ENCODE measurements at places on chromosomes 11 and 22.

GRCh38 chr11:114725623-114726022 lies 47.3 kb downstream of the NXPE2 start:
- no peak for DNase-seq

GRCh38 chr22:36461665-36462649 lies 19.5 kb downstream of the TXN2 start:
- DNase-seq = no peak

DNA sequence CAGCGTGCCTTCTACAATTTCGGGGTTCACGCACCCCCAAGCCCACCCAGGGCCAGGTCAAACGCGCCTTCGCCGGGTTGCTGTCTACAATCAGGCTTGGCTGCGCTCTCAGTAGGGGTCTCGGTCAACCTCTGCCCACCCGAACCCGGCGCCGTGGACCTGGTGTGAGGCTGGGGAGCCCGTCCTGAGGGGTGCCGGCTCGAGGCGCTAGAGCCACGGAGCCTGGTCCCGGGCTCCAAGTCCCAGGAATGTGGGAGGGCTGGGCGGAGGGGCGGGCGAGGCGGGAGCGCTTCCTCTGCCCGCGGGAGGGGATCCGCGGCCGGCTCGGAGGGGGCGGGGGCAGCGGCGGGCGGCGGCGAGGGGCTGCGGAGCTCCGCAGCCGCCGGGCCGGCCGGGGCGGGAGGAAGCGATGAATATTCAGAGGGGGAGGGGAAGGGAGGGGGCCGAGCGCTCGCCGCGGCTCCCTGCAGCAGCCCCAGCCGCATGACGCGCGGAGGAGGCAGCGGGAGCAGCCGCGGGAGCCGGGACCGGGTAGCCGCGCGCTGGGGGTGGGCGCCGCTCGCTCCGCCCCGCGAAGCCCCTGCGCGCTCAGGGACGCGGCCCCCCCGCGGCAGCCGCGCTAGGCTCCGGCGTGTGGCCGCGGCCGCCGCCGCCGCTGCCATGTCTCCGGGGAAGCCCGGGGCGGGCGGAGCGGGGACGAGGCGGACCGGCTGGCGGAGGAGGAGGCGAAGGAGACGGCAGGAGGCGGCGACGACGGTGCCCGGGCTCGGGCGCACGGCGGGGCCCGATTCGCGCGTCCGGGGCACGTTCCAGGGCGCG lies at the start of gene PTPRJ:
Gene PTPRJ (plus strand): TSS at position 472 of the 819 bp plus-strand sequence. CDS start 354 bp downstream, outside the sequence.
- peak; percentile 29 for DNase-seq

GRCh38 chr11:68734111-68734510 lies 17.2 kb downstream of the TESMIN start:
- no peak for DNase-seq

- no peak for DNase-seq
These were observed 11.9 kb downstream of the B3GNT6 start for GRCh38 chr11:77046060-77046501.

DNA sequence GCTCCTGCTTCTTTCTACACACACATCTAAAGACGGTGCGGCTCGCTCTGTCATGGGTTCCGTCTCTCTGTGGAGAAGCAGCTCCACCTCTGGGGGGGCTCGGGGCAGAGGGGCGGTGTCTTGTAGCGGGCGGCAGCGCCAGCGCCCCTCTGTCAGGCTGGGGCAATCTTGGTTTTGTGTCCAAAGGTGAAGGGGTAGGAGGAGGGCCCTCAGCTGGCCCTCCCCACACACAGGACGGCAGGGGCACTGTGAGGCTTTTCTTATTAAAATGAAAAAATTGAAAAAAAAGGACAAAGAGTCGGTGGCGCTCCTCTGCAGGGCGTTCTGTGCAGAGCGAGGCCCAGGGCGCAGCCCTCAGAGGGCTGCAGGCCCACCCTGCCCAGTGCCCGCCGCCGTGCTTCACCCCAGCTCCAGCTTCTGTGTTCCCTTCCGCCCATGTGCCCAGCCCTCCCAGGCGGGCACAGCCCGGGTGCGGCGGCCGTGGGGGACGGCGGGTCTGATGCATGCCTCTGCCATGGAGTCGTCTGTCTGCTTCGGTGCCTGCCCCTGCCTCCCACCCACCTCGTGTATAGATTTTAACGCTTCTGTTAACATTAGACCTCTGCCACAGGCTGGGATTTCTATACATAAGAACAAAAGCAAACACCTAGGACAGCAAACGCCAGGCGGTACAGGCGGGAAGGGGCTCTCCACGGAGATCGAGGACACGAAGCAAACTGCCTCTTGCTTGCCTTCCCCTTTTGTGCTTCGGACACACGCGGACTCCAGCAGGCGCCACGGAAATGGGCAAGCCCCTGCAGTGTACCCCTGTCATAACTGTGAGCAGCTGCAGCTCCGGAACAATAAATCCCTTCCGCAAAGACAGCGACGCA lies 24.5 kb downstream of the MOB2 start:
- no peak for DNase-seq

DNA sequence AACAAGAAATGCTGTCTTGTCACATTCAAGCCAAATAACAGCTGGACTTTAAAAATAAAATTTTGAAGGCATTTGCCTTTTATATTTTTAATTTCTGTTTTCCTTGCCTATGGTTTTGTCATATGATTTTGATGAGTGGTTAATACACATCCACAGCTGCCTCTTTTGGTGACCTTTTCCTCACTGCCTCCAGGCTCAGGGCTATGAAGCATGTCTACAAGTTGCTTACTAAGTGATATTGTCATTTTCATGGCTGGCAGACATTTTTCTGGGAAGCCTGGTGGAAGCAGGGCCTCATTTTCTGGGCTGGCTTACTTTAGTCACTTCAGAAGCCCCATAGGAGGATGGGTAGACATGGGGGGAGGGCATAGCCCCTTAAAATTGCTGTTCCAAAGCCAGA lies 344.9 kb downstream of the SOX6 start:
- DNase-seq = no peak

All from activated CD8-positive, alpha-beta memory T cell treated with anti-CD3 and anti-CD28 coated beads for 4 hours (primary cell).